ENCODE measurements at places on chromosomes 11 and 22.

- DNase-seq = no peak
Measured at GRCh38 chr11:10651656-10652361, 41.7 kb downstream of the IRAG1 start.

- DNase-seq = no peak
Measured at GRCh38 chr11:78656984-78657383, 82.3 kb upstream of the NARS2 start.

DNA sequence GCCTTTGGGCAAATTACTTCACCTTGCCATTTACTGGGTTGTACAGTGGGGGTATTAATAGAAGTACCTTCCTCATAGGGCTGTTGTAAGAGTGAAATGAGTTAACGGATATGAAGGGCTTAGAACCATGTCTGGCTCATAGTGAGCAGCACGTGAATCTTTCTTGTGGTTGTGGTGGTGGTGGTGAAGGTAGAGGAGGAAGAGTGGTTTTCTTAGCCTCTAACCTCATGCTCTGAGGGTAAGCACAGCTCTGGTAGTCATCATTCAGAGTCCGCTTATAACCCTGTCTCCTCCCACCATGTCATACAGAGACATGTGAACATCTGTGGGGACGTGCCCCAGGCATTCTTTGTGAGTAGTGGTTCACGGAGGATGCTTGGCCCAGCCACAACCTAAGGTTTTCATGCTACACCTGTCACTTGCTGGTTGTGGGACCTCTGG lies 43.6 kb downstream of the TEAD1 start:
- DNase-seq = peak; percentile 40

DNA sequence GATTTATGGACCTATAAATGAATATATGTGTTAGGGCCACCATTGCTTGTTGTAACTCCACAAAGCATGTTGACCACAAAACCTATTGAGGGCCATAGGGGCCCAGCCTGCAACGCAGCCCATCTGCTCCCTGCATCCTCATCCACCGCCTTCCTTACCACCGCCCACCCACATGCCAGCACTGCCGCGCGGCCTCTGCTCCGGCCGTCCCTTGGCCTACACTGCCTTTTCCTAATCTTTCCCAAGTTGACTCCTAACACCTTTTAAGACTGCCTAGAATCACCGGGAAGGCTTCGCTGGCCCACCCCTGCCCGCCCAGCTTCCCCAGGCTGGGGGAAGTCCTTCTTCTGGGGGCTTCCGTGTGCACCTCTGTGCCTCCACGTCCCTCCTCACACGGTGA lies 55.0 kb downstream of the SNX19 start:
- no peak for DNase-seq

DNA sequence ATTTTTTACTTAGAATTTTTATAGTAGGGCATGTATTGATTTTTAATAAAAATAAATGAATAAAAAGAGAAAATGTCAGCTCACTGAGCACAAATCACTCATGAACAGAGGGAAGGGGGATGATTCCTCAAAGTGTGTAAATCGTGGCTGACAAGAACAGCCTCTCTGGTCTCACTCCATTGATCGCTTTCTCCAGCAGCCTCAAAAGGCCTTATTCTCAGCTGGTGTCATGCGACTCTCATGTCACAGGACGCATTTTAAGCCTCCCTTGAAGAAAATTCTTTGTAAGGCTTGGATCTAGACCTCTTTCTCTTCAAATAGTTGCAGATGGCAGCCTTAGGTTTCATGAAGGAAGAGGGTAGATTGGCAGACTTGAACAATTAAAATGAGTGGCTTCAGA lies 33.9 kb upstream of the SLC5A12 start:
- no peak for DNase-seq

DNA sequence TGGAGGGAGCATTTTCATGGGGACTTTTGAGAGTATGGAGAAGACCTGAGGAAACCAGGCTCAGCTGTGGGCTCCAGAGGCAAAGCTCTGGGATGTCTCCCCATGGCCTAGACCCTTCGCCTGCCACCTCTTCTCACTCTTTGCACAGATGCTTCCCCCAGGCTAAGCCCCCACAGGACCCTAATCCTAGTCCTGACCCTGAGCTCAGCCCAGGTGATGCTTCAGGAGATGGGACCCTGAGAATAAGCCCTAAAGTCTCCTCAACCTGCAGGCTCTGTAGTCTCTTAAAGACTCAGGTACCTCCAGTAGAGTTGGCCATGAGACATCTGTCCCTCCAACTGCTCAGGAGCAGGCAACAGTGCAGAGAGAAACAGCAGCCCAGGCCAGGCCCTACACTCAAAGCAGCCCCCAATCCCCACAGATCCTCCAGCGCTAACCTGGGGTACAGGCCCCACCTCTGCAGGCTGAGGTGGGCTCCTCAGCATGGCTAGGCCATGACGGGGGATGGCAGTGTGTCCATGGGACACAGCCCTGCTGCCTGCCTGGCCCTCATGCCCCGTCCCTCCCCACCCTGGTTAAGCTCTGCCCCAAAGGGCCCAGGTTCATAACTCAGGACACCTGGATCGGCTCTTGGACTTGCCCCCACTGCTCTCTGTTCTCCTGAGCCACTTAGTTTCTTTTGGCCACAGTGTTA lies 39.4 kb downstream of the GGTLC2 start:
- DNase-seq = no peak

- no peak for DNase-seq
Measured at GRCh38 chr11:45412521-45412920, 126.4 kb upstream of the SYT13 start.

GRCh38 chr11:65183201-65183891 lies 1.6 kb downstream of the CAPN1 start:
- no peak for DNase-seq

DNA sequence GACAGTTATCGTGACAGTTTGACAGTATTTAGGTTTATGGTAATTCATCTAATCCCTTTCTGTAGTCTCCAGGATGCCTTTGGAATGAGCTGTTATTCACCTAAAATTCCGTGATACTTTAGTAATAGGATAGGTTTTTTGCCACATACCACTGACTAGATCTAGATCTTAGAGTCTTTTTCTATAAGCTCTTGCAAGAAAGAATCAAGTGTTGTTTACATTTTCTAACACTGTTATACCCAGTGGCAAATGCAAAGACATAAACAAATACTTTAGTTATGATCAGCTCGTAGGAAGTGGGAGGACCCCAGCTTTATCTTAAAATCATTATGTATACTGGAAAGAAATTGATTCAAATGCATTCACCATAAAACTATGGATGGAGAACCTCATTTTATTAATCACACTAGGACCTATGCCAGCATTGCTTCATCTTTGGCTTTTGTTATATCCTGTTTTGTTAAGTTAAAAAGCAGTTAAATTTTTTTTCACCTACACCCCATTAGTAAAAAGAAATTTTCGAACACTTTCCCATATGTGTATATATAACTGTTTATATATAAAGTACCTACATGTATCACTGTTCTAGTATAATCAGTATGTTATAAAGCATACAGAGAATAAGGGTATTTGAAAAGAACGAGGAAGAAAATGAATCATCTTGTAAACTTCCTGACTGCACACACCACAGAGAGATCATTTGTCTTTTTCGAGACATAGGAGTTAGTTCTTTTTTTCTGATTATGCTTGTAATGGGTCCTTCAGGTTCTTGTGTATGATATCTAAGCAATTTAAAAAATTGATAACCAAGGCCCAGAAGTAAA lies 60.9 kb downstream of the PDHX start:
- no peak for DNase-seq

DNA sequence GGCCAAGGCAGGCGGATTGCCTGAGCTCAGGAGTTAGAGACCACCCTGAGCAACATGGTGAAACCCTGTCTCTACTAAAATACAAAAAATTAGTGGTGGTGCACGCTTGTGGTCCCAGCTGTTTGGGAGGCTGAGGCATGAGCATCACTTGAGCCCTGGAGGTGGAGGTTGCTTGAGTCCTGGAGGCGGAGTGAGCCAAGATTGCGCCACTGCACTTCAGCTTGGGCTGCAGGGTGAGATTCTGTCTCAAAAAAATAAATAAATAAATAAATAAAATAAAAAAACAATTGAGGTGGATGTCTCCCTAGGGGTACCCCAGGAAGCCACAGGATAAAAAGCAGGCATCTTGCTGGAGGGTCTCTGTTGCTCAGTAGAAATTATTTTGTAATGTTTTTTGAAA lies 14.1 kb downstream of the PTPRJ start:
- no peak for DNase-seq

- no peak for DNase-seq
Measured at GRCh38 chr11:78414321-78415051, 3.1 kb downstream of the GAB2 start.

- no peak for DNase-seq
Measured at GRCh38 chr11:129751511-129751910, 64.1 kb upstream of the TMEM45B start.

- no peak for DNase-seq
Measured at GRCh38 chr22:49994361-49995040, 18.1 kb downstream of the IL17REL start.

GRCh38 chr11:80929031-80929805 lies 1488.4 kb upstream of the TENM4 start:
- DNase-seq = no peak

DNA sequence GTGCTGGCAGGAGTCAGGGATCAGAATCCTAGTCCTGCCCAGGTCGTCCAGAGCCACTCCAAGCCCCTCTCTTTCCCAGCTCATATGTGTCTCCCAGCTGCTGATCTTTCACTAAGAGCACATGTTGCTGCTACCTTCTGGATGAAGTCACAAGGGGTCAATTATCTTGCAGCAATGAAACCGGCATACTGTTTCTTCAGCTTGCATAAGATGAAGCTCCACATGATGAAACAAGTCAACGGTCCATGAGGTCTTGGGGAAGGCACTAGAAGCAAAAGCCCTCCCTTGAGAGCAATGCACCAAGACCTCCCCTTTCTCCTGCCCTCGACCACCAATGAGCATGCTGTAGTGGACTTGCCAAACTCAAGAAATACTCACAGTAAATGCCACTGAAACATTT lies 148.9 kb downstream of the TENM4 start:
- DNase-seq = no peak

DNA sequence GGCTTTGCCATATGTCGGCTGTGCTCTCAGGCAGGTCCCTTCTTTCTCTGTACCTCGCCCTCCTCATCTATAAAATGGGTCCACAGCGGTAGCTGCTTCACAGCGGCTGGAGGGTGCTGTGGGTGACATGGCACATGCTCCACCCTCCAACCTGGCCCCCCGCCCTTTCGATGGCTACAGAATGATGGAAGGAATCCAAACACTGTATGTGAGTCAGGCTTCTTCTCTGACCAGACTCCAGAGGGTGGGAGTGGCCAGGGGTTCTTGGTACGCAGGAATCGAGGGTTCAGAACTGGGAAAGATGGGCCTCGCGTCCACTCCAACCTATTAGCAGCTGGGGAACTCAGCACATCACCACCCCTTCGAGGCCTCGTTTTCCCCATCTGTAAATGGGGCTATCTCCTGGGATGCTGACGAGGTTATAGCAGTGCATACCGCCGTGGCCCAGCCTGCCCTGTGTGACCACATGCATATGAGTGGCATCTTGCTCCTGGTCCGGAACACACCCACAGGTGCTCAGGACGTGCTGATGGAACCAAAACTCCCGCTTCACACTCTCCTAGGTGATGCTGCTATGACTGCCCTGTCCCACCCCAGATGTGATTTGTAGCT lies 26.4 kb downstream of the MN1 start:
- DNase-seq = no peak

- DNase-seq = no peak
Measured at GRCh38 chr22:38221908-38222796, 20.4 kb downstream of the MAFF start.
